ENCODE measurements at places on chromosomes 4 and X. TPM values are rescaled to one million over a fixed set of nuclear protein-coding genes. Genes with fewer than 3 reads are reported as not detected.
A peak's percentile ranks its signal among the peaks of the same experiment; 100 is the strongest.

DNA sequence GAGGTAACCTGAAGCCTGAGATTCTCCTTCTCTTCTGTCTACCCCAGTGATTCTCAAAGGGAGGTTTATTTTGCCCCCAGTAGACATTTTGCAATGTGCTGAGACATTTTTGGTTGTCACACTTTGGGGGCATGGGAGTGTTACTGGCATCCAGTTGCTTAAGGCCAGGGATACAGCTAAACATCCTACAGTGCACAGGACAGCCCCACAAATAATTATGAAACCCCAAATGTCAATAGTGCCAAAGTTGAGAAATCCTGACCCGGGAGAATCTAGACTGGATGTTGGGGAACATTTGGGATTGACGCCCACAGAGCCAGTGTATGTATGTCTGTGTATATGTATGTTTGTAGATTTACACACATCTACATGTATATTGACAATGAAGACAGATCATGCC, 13.2 kb downstream of the MID1 start:
- no peak for DNase-seq

DNA sequence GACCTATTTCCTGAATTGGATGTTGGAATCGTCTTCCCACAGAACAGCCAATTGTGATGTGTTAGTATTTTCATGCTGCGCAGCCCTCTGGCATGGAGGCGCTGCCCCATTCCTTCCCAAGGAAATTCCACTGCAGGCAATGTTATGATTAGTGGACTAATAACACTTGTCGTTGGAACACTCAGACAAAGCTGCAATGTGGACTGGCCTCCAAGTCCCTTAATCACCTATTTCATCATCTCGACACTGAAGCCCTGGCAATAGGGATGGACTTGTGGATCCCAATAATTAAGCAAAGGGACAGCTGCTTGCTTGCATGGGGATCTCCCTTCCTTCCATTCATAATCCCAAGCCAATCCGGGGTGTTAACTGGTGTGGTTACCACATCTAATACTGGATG, 78.8 kb upstream of the PLAC1 start:
- DNase-seq = no peak

DNA sequence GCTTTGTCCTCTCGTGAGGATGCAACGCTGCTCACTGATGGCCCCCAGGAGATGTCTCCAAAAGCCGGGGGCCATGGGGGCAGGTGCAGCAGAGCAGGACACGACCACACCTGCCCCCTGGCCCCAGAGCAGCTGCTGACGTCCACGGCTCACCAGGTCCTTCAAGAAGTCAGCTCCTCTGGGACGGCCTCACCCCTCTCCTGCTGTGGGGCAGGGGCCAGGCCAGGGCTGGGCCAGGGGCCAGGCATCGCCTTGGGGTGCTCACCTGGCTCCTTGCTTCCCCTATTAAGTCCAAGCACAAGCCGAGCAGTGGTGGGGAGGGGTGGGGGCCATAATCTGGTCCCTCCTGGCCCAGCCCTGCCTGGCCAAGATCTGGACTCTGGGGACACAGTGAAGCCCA, 28.6 kb upstream of the MXD4 start:
- no peak for DNase-seq

GRCh38 chr4:161823450-161823849, 340.4 kb downstream of the FSTL5 start:
- no peak for DNase-seq

ADAMTS3 gene
- total RNA-seq = not detected

DNA sequence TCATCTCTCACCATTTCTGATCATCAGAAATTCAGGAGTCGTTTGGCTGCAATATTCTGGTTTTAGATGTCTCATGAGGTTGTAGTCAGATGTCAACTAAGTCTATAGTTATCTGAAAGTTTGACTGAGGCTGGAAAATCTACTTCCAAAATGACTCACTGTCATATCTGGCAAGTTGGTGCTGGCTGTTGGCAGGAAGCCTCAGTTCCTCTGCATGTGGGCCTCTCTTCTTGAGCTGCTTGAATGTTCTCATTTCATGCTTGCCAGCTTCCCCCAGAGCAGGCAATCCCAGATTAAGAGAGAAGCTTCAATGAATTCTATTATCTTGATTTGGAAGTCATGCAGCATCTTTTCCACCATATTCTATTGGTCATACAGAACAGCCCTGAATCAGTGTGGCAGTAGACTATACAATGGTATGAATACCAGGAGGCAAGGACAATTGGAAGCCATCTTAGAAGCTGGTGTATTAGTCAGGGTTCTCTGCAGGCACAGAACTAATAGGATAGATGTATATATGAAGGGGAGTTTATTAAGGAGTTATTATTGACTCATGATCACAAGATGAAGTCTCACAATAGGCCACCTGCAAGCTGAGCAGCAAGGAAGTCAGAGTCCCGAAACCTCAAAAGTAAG, 46.8 kb upstream of the ELF2 start:
- no peak for DNase-seq

DNA sequence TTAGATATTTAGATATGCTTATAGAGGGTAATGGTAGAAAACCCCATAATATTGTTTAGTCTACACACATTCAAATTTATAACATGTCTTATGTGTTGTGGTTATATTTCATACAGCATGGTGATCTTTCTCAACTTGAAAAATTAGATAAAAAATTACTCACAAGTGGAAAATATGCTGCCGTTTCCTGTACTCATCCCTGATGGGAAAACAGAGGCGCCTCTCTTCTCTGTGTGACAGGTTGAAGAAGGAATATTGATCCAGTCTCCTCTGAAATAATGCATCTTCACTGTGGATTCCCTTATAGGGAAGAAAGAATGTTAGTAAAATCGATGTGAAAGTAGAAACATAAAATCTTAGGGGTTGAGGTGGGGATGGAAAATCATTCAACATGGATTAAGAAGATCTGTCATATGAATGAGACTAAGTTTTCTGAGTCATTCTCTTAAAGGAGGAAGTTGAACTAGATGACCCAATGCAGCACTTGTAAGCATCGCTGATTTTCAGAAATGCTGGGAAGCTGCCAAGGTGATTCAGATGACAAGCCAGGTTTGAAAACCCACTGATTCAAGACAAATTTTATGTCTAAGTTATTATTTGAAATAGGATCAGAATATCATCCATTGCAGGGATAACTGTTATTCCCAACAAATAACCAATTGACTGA, 70.7 kb downstream of the ANKRD50 start:
- no peak for DNase-seq

ADD1 gene
- 239 TPM for total RNA-seq

- DNase-seq = no peak
Observed at GRCh38 chrX:112642349-112642748, 37.4 kb downstream of the LHFPL1 start.

TXLNG gene
- 16.7 TPM for total RNA-seq

GRCh38 chrX:97238632-97239031, 354.9 kb downstream of the RPA4 start:
- DNase-seq = no peak

FAAH2 gene
- 14.2 TPM for total RNA-seq

GRCh38 chrX:46757593-46757992, 1.3 kb downstream of the SLC9A7 start:
- DNase-seq = no peak

ITIH6 gene
- not detected for total RNA-seq

GRCh38 chrX:153672531-153673427, 834 bp downstream of the PNCK start:
- no peak for DNase-seq

SEL1L3 gene
- 32.8 TPM for total RNA-seq

DKK2 gene
- total RNA-seq = not detected

DNA sequence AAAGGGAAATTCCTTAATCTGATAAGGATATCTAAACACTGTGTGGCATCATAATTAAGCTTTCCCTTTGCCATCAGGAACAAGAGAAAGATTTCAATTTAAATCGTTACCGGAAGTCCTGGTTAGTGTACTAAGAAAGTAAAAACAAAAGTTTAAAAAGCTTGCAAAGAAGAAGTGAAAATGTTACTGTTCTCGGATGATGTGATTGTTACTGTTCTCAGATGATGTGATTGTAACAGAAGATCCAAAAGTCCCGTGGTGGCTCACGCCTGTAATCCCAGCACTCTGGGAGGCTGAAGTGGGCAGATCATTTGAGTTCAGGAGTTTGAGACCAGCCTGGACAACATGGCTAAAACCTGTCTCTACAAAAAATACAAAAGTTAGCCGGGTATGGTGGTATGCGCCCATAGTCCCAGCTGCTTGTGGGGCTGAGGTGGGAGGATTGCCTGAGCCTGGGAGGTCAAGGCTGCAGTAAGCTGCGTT, 62.5 kb downstream of the RGS12 start:
- no peak for DNase-seq

DNA sequence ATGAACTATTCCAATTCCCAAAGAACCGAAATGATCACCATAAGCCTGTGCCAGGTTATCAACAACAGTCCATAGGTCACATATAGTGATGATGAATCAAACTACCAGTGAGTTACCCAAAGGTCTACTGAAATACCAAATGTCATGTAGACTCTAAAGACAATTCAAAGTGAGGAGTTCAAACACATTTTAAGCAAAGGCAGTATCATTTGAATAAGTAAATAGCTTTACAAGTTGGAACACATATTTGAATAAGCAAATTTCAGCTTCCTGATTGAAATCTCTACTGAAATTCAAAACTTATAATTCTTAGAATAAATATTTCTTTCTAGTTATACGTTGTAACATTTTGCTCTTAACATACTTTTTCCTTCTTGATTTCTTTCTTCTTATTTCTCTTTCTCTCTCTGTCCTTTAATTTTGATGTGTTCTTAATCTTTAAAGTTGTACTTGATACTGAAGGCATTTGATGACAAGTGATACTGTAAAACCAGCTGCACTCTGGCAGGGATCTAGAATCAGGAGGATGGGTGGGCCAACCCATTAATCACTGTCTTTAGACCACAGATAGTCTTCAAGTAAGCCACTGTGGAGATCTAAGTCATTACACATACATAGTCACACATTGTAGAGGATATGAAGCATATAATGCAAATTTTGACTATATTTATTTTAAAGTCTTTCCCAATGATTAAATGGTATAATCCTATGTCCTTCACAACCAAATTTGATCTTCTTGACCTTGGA, 34.5 kb downstream of the GABRA4 start:
- DNase-seq = no peak

USP26 gene
- not detected for total RNA-seq

PDGFC gene
- not detected for total RNA-seq

- no peak for DNase-seq
Observed at GRCh38 chr4:41303372-41304118, 46.8 kb downstream of the UCHL1 start.

CACNA1F gene
- total RNA-seq = 2.6 TPM

DNA sequence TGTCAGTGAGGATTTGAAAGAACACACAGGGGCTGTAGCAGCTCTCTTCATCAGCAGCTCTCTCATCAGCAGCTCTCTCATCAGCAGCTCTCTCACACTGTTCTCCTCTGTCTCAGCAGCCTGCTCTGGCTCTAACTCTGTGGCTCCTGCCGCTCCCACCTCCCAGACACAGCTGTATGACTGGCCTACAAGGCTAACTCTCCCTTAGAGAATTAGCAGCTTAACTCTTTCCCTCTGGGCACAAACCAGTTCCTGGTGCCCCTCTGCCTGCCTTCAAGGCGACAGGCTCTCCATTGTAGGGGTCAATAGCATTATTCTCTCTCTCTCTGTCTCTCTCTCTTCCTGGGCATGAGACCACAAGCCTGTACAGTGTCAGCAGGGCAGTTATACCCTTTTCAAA, 385.6 kb upstream of the PCDH10 start:
- no peak for DNase-seq

GRCh38 chrX:53831662-53832635, 145.4 kb upstream of the HUWE1 start:
- DNase-seq = peak; percentile 40

GRCh38 chr4:24067367-24068193, 177.7 kb upstream of the PPARGC1A start:
- DNase-seq = no peak
